ENCODE measurements at places on chromosomes 16 and 17.

GRCh38 chr17:72191921-72192799, 71.3 kb downstream of the SOX9 start:
- DNase-seq = peak; percentile 65

DNA sequence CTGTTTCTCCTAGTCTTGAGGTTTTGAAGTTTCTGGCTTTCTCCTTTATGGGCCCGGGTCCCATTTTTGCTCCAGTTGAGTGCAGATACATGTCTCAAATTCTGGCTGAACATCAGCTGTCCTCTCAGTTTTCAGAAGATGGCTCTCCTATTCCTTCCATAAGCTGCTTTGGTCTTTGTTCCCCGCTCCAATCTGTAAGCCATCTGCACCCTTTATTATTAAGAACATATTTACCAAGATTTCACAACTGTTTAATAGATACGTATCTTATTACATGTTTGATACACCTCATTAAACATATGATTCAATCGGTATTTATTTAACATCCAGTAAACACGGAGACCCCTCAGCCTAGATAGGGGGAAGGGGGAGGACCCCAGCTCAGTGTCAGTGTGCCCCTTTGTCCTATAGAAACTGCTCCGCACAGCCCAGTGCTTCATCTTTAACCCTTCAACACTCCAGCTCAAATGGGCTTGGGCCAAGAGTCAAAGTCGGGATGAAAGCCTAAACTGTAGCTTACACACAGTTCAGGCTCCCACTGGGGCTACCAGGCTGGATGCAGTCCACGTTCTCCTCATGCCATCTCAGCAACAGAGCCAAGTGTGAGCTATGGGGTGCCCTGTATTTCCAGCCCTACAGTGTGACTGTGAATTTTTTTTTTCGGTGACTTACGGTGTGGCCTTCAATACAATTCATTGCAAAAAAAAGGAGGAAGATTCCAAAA, 166.0 kb upstream of the ZFHX3 start:
- DNase-seq = no peak

GRCh38 chr16:77684181-77684526, 38.2 kb upstream of the NUDT7 start:
- no peak for DNase-seq

DNA sequence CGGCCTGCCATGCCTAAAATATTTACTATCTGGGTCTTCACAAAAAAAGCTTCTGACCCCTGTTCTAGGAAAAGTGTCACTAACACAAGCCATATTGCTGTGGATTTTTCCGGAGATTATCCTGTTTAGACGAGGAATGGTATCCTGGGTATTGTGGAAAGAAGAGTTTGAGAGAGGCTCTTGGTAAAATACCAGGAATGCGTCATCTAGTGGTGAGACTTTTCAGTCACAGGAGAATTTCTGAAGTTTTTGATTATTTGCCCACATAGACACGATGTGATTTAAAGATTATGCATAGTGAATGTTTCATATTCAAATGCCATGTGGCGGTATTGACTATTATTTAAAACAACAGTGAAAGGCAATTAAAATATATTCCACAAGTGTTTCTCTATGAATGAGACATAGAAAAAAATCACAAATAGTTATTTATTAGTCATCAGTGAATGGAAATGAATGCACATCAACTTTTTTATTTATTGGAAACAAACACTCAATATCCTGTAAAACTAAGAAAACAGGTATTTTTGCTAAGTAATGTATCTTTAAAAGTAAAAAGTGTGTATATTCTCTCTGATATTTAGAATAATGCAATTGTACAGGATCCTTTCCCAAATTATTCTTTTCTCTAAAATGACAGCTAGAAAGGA, 7.8 kb downstream of the KRT28 start:
- no peak for DNase-seq

- no peak for DNase-seq
Measured at GRCh38 chr17:7748076-7748775, 30.7 kb downstream of the DNAH2 start.

DNA sequence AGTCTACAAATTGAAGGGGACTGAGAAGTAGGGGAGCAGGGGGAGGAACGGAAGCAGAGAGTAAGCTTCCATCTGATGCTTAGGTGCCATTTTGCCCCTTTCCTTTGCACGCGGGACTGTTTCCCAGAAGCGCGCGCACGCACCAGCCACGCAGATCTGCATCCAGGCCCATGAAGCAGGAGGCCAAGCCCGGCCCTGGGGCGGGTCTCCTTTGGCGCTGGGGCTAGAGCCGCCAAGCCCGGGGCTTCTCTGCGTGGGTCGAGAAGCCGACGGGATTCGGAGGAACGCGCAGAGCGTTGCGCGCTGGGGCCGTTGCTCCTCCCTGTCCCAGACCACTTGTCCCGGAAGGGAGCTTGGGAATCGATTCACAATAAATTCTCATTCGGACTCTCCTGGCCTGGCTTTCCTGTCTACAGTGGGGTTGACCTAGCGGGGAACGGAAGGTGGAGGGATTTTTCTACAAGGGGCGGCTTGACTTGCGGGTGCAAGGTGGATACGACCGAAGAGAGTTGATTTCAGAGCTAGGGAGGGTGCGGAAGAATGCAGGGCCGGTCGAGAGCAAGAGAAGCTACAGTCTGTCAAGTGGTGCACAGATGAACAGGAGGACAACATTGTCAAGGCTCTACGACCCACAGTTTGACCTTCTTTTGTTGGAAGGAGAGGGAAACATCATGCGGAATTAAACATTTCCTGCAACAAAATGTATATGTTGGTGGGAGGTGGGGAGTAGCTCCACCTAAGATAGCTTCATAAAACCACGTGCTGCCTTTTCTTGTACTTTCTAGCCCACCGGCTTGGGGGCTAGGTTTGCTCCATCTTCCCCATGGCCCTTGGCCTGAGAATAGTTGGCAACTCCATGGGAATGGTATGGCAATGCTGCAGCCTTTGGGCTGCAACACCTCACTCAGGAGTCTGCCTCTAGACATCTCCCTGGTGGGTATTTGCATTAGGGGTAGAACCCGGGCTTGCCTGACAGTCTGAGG, 4.5 kb downstream of the HOXB9 start:
- no peak for DNase-seq

DNA sequence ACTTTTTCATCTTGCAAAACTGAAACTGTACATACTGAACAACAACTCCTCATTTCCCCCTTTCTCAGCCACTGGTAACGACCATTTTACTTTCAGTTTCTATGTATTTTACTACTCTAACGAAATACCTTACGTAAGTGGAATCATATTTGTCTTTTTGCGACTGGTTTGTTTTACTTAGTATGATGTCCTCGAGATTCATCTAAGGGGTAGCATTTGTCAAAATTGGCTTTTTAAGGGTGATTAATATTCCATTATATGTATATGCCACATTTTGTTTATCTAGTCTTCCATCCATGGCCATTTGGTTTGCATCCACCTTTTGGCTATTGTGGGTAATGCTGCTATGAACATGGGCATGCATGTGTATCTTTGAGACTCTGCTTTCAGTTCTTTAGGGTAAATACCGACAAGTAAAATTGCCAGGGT, 10.4 kb downstream of the KPNB1 start:
- DNase-seq = no peak

DNA sequence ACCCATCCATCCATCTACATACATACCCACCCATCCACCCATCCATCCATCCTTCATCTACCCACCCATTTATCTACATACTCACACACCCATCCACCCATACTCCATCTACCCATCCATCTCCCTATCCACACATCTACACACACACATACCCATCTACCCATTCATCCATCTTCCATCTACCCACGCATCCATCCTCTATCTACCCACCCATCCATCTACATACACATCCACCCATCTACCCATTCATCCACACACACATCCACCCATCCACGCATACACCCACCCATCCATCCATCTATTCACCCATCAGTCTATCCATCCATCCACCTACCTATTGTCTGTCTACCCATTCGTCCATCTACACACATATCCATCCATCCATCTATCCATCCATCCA, 227.8 kb downstream of the ZNF423 start:
- DNase-seq = no peak

DNA sequence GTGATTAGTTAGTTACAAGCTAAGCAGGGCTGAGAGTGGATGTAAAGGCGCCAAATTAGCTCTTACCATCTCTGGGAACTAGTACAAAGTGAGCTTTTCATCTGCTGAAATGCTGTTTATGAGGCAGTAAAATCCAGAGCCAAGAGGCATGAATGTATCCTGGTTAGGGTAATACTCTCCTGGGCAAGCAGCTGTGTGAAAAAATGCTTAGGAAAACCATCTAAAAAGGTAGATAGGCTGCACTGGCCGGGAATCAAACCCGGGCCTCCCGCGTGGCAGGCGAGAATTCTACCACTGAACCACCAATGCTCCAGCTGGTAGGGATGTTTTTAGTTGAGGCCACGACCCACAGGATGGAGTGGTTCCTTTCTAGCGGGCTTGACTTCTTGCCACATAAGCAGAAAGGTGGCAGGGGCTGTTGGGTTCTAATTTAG, 23.0 kb downstream of the VAC14 start:
- peak; percentile 15 for DNase-seq

GRCh38 chr17:15900871-15901270, 44.1 kb upstream of the ADORA2B start:
- no peak for DNase-seq

DNA sequence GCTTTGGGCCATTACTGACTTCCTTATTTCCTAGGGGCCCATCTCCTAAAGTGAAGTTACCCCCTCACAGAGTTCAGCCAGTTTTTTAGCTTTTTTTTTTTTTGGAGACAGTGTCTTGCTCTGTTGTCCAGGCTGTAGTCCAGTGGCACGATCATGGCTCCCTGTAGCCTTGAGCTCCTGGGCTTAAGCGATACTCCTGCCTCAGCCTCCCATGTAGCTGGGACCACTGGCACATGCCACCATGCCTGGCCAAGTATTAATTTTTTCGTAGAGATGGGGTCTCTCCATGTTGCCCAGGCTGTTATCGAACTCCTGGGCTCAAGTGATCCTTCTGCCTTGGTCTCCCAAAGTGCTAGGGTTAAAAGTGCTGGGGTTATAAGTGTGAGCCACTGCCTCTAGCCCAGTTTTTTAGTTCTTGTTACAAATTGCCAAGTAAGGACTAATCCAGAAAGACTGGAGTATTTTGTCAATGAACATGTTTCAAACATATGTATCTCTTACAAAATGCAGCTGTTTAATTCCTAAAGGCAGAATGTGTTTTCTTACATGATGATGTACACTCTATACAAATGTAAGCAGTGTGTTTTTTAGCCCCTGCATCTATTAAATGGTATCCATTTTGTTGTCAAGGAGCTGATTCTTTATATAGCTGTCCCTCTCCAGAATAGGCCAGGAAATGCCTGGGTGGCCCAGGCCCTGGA, 49.1 kb upstream of the IL34 start:
- DNase-seq = no peak

GRCh38 chr16:23670137-23670776, 8.4 kb upstream of the PLK1 start:
- peak; percentile 43 for DNase-seq

DNA sequence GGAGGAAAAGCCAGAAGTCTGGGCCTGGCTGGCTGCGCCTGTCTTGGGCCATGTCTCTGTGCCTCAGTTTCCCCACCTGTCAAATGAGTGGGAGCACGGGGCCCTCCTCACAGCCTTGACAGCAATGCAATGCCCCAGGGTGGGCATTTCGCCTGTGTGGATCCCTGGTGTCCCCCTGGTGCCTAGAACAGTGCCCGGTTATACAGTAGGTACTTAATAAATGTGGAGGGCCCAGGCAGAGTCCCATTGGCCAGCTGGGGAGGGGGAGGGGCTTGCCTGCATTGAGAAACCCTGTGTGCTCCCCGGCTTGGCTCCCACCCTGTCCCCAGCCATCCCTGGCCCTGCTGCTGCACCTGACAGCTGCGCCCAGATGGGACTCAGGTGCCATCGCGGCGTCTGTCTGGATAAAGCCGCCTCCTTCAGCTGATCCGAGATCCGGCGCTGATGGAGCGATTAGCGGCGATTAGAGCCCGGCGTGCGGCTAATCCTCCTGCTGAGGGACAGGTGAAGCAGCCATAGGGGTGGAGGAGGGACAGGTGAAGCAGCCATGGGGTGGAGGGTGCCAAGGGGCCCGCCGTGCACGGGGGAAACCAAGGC, 12.4 kb downstream of the ZFPM1 start:
- no peak for DNase-seq

DNA sequence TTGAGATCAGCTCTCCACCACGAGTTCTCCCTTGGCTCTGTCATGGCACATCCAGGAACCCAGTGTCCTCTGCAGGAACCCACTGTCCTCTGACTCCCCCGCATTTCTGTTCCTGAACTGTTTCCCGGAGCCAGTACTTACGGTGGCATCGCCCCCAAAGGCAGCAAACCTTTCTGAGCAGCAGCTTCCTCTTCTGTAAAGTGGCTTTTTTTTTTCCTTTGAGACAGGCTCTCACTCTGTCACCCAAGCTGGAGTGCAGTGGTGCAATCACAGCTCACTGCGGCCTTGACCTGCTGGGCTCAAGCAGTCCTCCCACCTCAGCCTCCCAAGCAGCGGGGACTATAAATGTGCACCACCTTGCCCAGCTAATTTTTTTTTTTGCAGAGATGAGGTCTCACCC, 32.2 kb downstream of the NAGPA start:
- no peak for DNase-seq

DNA sequence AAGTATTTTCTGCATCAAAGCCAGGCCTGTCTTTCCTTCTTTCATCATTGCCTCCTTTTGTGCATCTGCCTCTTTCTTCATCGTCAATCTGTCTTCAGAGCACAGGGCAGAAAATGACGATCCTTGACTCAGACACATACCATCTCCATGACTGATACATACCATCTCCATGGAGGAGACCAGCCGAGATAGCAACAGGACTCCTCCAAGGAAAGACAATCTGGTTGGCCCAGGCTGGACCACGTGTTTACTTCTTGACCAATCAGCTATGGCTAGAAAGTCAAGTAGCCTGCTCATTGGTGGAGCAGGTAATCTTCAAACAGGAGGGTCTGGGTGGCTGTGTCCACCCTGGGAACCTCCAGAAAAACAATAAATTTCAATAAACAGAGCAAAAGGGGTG, 164.6 kb downstream of the CPPED1 start:
- peak; percentile 45 for DNase-seq

GRCh38 chr17:2362881-2363280, 25.6 kb downstream of the SGSM2 start:
- DNase-seq = no peak

DNA sequence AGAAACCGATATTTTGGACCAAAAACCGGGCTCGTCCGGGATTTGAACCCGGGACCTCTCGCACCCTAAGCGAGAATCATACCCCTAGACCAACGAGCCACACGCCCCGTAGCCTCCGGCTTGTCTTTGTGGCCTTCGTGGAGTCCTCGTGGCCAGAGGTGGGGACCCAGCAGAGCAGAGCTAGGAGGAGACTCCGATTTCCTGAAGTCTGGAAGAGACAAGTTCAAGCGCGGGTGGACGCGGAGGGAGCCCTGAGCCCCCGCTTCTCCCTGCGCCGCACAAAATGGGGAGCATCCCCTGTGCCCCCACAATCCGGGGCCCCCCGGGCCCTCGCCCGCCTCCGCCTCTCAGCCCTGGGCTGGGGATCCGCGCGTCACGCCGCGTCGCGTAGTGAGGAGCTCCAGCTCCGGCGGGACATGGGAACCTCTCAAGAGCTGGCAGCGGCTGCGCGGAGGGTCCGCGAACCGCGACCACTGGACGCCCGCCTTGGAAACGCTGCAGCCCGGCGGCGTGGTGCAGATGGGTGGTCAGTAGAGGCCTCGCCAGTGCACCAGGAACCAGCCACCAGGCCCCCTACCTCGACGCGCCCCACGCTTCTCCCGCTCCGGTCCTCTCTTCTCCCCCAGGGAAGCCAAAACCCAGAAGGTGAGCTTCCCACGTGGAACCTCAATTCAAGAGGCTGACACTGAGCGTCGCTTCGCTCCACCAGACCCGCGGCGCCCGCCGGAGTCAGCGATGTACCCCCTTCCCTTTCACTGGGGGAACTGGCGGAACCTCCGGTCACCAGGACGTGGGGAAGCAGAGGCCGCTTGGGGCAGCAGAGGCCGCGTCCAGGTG, 5.2 kb upstream of the OR1F1 start:
- DNase-seq = no peak

- DNase-seq = no peak
Measured at GRCh38 chr17:65328567-65328966, 191.4 kb downstream of the RGS9 start.

Data from skeletal muscle cell (primary cell).